Right lobe of liver (tissue), 6 donors: ENCODE measurements at places on chromosomes 4 and X. TPM values are rescaled to one million over a fixed set of nuclear protein-coding genes. Genes with fewer than 3 reads are reported as not detected.

DNA sequence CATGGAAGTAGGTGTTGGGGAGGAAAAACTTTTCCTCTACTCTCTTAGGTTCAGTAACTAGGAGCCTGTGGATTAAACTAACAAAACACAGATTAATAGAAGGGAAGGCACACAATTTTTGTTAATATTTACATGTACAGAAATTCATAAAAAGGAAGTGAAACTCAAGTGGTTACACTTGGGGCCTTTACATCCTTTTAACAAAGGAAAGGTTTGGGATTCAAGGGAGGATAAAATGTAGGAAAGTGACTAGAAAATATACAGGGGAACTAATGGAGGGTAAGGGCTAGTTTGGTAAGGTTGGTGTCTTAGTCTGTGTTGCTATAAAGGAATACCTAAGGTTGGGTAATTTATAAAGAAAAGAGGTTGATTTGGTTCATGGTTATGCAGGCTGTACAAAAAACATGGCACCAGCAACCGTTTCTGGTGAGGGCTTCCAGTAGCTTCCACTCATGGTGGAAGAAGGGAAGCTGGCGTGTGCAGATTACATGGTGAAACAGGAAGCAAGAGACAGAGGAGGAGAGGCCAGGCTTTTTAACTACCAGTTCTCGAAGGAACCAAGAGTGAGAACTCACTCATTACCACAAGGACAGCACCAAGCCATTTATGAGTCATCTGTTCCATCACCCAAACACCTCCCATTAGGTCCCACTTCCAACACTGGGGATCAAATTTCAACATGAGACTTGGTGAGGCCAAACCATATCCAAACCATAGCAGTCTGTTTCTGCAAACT, 124.4 kb downstream of the CHRDL1 start:
- H3K27me3 ChIP-seq, result no peaks in the 10 kb centered on the region
- no peak for DNase-seq
- H3K36me3 ChIP-seq, result no peaks in the 10 kb centered on the region
- no peak overlapping the region for H3K27ac ChIP-seq
- no peaks in the 10 kb centered on the region for H3K4me1 ChIP-seq

DNA sequence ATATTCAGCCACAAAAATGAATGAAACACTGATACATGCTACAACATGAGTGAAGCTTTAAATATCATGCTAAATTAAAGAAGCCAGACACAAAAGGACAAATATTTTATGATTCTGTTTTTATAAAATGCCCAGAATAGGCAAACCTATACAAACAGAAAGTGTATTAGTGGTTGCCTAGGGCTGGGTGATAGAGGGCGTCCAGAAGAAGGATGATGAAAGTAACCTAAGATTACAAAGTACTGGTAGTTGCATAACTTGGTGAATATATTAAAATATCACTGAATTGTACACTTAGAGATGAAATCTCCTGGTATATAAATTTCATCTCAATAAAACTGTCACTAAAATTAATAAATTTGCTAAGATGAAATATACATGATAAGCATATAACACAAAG, 67.5 kb downstream of the FBXW7 start:
- H3K36me3 ChIP-seq, result no peaks in the 10 kb centered on the region
- no peak overlapping the region for H3K27ac ChIP-seq
- H3K27me3 ChIP-seq, result no peaks in the 10 kb centered on the region

GRCh38 chrX:109871121-109871888, 131.6 kb upstream of the TMEM164 start:
- DNase-seq, result no peak
- H3K4me1 ChIP-seq, result peaks cover 7% of the 10 kb centered on the region
- no peak overlapping the region for H3K4me3 ChIP-seq
- no peak overlapping the region for H3K27ac ChIP-seq
- H3K36me3 ChIP-seq, result no peaks in the 10 kb centered on the region

- no peaks in the 10 kb centered on the region for H3K27me3 ChIP-seq
- DNase-seq, result no peak
- peaks cover 16% of the 10 kb centered on the region for H3K4me1 ChIP-seq
- H3K4me3 ChIP-seq, result no peak overlapping the region
- peaks cover 16% of the 10 kb centered on the region for H3K36me3 ChIP-seq
Measured at GRCh38 chrX:1385253-1386223, 6.4 kb downstream of the SLC25A6 start.

H2AZ1 gene
- 44.5 TPM for total RNA-seq

GRCh38 chr4:62260254-62260653, 1060.1 kb downstream of the ADGRL3 start:
- DNase-seq, result no peak
- no peak overlapping the region for H3K27ac ChIP-seq
- H3K4me1 ChIP-seq, result no peaks in the 10 kb centered on the region
- H3K27me3 ChIP-seq, result no peaks in the 10 kb centered on the region

HSD17B10 gene
- total RNA-seq, result 213 TPM

AP1S2 gene
- 8.2 TPM for total RNA-seq

GRCh38 chr4:181688432-181688831, 554.8 kb upstream of the TENM3 start:
- no peak for DNase-seq
- no peak overlapping the region for H3K27ac ChIP-seq
- H3K36me3 ChIP-seq, result no peaks in the 10 kb centered on the region
- H3K4me3 ChIP-seq, result no peak overlapping the region

GRCh38 chr4:170849969-170850368, 760.2 kb upstream of the AADAT start:
- DNase-seq, result no peak
- no peaks in the 10 kb centered on the region for H3K4me1 ChIP-seq
- no peaks in the 10 kb centered on the region for H3K36me3 ChIP-seq
- H3K27me3 ChIP-seq, result no peaks in the 10 kb centered on the region

DNA sequence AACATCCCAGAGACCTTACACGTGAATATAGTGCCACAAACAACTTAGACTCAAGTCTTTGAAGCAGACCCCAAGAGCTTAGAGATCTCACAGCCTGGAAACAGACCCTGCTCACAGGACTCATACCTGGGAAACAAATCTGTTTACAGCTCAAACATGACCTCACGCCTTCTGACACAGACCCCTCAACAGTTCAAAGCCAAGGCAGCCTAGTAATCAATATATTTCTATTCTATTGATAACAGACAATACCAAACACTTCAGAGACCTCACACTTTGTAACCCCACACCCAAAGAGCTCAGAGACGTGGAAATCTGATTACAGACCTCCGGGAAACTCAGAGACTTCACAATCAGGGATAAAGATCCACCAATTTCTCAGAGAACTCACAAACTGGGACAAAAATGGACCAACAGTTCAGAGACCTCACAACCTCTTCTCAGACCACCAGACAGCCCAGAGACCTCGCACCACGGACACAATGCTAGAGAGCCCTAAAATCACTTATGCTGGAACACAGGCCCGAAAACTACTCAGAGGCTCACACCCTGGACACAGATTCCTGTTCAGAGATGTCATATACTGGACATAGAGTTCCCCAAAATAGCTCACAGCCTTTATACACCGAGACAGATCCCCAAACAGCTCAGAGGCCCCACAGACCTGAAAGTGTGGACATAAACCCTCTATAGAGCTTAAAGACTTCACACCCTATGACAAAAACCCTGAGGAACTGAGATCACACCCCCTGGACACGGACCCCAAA, 14.8 kb downstream of the SUV39H1 start:
- H3K4me1 ChIP-seq, result no peaks in the 10 kb centered on the region
- H3K36me3 ChIP-seq, result no peaks in the 10 kb centered on the region
- no peak overlapping the region for H3K4me3 ChIP-seq
- no peaks in the 10 kb centered on the region for H3K27me3 ChIP-seq
- peak overlapping the region; percentile 77 for H3K27ac ChIP-seq
- DNase-seq, result no peak

GRCh38 chrX:132504417-132504816, 15.6 kb upstream of the MBNL3 start:
- H3K27ac ChIP-seq, result no peak overlapping the region
- H3K27me3 ChIP-seq, result no peaks in the 10 kb centered on the region
- no peak overlapping the region for H3K4me3 ChIP-seq
- H3K4me1 ChIP-seq, result peaks cover 8% of the 10 kb centered on the region
- no peak for DNase-seq
- H3K36me3 ChIP-seq, result no peaks in the 10 kb centered on the region

AFP gene
- total RNA-seq, result 1.7 TPM

DNA sequence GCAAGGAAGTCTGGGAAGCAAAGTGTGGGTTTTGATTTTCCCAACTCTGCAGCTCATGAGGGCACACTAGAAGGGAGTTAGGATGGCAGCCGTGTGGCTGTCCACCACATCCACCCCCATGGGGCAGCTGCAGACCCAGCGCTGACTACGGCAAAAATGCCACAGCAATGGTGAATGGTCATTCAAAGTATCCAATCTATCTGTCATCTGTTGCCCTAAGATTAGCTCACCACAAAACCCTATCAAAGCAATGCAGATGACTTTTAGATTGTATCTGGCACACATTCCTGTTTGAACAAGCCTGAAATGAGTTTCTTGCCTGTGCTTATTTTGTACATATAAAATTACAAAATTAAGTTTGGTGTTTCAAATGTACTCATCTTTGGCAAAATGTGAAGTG, 29.7 kb upstream of the HPSE start:
- H3K4me3 ChIP-seq, result no peak overlapping the region
- DNase-seq, result no peak
- no peaks in the 10 kb centered on the region for H3K4me1 ChIP-seq
- no peaks in the 10 kb centered on the region for H3K36me3 ChIP-seq

GASK1B gene
- total RNA-seq, result 4.8 TPM

XAGE1A gene
- not detected for total RNA-seq

DNA sequence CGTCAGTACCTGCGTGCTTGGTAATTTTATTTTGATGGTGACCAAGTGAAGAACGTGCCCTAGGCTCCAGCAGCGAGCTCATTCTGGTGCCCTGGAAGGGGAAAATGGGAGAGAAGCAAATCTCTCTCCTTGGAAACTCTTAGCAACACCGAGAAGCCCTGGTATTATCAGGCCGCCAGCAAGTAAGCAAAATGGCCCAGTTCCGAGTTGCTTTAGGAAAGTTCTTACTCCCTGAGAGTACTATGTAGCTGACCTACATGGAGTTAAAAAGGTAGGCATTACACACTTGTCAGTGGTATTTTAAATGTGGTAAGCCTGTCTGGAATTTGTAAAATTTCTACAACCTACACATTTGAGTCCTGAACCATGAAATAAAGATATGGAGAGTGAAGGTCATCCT, 146.4 kb downstream of the CPEB2 start:
- no peaks in the 10 kb centered on the region for H3K36me3 ChIP-seq
- H3K27ac ChIP-seq, result no peak overlapping the region
- H3K27me3 ChIP-seq, result no peaks in the 10 kb centered on the region

SSX3 gene
- total RNA-seq, result not detected

PAPSS1 gene
- total RNA-seq, result 6.6 TPM

DNA sequence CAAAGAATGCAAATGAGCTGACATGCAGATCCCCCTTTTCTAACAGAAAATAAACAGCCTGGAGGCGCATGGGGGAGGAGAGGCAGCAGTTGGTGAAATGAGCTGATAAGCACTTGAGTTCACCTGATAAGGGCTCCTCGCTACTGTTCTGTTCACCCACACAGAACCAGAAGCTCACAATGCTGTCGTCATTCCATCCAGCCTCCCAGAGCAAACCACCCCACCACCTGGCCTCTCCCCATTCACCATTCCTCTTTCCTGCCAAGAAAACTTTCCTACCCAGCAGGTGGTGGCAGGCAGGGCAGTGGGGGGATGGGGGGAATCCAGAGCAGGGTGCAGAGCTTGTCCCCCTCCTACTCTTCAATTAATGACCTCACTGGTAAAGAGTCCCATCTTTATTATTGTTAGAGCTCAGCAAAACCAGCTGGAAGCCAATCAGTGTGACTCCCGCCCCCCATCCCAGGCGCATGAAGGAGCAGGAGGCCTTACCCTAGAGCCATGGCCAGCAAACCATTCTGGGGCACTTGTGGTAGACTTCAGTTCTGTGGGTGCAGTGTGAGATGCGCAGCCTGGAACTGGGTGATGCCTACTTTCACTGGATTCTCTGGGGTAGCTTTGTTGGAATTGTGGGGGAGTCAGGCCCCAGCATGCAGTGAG, 350.3 kb downstream of the ZIC3 start:
- DNase-seq, result no peak
- H3K27ac ChIP-seq, result no peak overlapping the region
- H3K4me1 ChIP-seq, result no peaks in the 10 kb centered on the region
- H3K4me3 ChIP-seq, result no peak overlapping the region
- H3K36me3 ChIP-seq, result no peaks in the 10 kb centered on the region

DNA sequence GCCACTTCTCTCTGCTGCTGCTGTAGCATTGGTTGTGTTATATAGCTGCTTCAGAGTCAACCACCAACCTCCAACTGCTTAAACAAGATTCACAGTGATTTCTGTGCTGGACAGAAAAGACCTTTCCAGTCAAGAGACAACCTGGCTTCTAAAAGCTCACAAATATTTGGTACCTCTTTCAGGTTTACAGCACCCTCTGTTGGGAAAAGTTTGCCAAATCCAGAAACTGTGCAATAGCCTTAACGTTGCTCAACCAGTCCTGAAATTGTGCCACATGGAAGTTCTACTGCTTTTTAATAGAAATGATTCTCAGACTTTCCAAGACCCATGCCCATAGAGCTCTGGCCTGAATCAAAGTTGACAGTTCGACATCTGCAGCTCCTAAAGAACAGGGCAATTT, 842.1 kb upstream of the HTR2C start:
- no peak overlapping the region for H3K4me3 ChIP-seq
- no peaks in the 10 kb centered on the region for H3K27me3 ChIP-seq
- no peaks in the 10 kb centered on the region for H3K36me3 ChIP-seq
- DNase-seq, result no peak

DNA sequence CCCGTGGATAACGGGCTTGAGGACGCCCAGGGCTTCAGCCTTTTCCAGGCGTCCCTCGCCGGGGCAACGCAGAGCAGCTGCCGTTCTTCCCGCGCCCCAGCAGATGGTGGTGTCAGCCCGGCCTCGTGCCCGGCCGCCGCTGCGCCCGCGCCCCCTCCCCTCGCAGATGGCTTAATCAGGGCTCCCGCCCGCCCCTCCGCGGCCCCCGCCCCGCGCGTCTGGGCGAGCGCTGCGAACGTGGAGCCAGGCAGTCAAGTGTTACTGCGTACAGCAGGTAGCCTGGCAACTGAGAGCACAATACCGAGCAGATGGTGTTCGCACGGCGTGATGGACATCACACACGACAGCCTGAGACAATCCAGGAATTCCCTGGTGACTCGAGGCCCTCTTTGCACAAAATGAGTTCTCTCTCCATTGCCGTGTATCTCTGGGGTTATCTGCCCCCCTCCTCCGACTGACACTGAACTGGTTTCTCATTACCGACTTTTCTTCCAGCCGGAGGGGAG, 69.3 kb downstream of the MGST2 start:
- H3K36me3 ChIP-seq, result no peaks in the 10 kb centered on the region
- peak; percentile 90 for DNase-seq
- no peaks in the 10 kb centered on the region for H3K27me3 ChIP-seq
